ENCODE measurements at places on chromosomes 3 and 15.
A peak's percentile ranks its signal among the peaks of the same experiment; 100 is the strongest.

GRCh38 chr3:179791793-179792192 is 139.0 kb downstream of the USP13 start:
- DNase-seq = no peak
- no peaks in the 10 kb centered on the region for H3K4me1 ChIP-seq
- H3K27ac ChIP-seq = no peak overlapping the region
- H3K27me3 ChIP-seq = no peaks in the 10 kb centered on the region

DNA sequence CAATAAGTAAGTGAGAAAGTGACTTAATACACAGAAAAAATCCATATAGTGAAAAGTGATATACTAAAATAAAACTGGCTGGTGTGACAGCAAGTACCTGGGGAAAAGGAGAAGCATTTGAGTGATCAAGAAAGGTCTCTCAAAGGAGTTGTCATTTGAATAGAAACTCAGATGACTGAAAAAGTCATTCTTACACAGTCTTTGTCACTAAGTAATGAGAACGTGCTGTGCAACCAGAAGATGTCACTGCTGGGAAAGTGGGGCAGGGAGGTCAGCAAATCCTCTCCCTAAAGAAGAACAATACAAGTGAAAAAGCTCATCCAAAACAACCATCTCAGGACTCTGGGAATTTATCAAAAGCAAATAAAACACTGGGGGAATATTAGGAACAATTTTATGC is 317.5 kb upstream of the TRIM42 start:
- H3K36me3 ChIP-seq = no peaks in the 10 kb centered on the region
- H3K27me3 ChIP-seq = no peaks in the 10 kb centered on the region
- H3K27ac ChIP-seq = no peak overlapping the region
- H3K4me3 ChIP-seq = no peak overlapping the region
- no peak for DNase-seq

DNA sequence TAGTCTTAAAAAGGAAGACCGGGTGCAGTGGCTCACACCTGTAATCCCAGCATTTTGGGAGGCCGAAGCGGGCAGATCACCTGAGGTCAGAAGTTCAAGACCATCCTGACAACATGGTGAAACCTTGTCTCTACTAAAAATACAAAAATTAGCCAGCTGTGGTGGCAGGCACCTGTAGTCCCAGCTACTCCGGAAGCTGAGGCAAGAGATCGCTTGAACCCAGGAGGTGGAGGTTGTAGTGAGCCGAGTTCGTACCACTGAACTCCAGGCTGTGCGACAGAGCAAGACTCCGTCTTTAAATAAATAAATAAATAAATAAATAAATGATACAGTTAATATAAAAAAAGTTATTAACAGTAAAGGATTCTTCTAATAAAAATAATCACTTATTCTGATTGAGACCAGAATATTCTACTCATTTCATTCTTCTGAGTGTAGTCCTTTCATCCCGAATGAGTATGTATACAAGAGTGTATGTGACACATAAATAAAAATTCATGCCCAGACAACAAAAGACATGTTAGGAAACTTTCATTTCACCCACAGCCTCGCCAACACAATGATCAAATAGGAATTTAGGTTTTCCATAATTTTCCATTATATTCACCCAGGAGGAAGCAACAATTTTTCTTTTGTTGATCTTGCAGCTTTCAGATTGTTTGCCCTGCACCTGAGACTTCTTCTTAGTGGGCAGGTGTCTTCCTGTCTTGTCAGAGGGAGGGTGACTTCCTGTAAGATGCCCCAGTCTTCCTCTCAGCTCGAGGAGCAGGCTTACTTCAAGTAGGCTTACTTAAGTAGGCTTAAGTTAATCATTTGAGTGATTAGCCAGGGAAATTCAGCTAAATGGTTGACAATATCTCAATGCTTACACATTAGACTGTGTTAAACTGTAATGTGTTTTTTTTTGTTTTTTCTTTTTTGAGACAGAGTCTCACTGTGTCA is 7.8 kb upstream of the NUP210 start:
- DNase-seq = peak; percentile 68
- H3K27me3 ChIP-seq = no peaks in the 10 kb centered on the region
- H3K27ac ChIP-seq = peak overlapping the region; percentile 71
- no peaks in the 10 kb centered on the region for H3K36me3 ChIP-seq
- H3K4me1 ChIP-seq = peaks cover 33% of the 10 kb centered on the region

- H3K4me3 ChIP-seq = no peak overlapping the region
- H3K36me3 ChIP-seq = no peaks in the 10 kb centered on the region
- no peak for DNase-seq
- H3K27me3 ChIP-seq = peaks cover 2% of the 10 kb centered on the region
These were observed 12.2 kb upstream of the CSTA start for GRCh38 chr3:122312826-122313225.

- no peak overlapping the region for H3K4me3 ChIP-seq
- no peak overlapping the region for H3K27ac ChIP-seq
- H3K27me3 ChIP-seq = no peaks in the 10 kb centered on the region
- no peak for DNase-seq
- peaks cover 3% of the 10 kb centered on the region for H3K36me3 ChIP-seq
These were observed 20.1 kb downstream of the GOLGA6A start for GRCh38 chr15:74062236-74062635.

DNA sequence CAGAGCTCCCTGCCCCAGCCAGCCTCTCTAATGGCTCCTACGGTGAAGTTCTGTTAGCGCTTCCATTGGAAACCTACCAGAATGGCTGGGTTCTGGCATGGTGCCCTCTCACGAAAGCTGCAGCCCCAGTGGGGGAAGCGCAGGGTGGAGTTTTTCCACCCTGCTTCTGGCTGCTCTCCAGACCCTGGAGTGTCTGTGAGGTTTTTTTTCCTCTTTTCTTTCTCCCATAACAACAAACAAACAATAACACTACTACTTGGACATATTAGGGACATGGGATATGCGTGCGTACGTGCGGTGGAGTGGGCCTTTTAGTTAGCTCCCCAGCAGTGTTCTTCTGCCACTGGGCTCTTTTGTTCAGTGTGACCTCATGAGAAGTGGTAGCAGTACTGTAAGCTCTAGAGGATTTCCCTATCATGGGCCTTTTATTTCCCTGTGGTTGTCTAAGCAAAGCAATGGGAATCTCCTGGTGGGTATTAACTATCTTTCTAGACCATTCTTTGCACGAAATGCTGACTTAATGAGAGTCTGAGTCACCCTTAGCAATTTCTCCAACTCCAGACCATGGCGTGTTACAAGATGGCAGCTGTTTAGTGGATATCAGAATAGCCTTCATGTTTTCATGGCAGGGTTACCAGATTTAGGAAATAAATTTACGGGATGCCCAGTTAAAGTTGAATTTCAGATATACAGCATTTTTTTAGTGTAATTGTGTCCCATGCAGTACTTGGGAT is 161.9 kb downstream of the FNDC3B start:
- H3K27me3 ChIP-seq = no peaks in the 10 kb centered on the region
- no peaks in the 10 kb centered on the region for H3K4me1 ChIP-seq
- no peak overlapping the region for H3K4me3 ChIP-seq
- H3K36me3 ChIP-seq = no peaks in the 10 kb centered on the region
- no peak overlapping the region for H3K27ac ChIP-seq

GRCh38 chr3:12588039-12589009 is 31.4 kb downstream of the MKRN2 start:
- H3K4me1 ChIP-seq = no peaks in the 10 kb centered on the region
- no peak overlapping the region for H3K27ac ChIP-seq
- no peaks in the 10 kb centered on the region for H3K27me3 ChIP-seq
- H3K4me3 ChIP-seq = no peak overlapping the region
- DNase-seq = no peak

- no peak overlapping the region for H3K27ac ChIP-seq
- H3K27me3 ChIP-seq = peaks cover 16% of the 10 kb centered on the region
- DNase-seq = no peak
- H3K36me3 ChIP-seq = no peaks in the 10 kb centered on the region
These were observed 2.2 kb upstream of the RHCG start for GRCh38 chr15:89498574-89498906.

GRCh38 chr3:100072326-100073048 is 41.8 kb downstream of the FILIP1L start:
- H3K27ac ChIP-seq = no peak overlapping the region
- no peaks in the 10 kb centered on the region for H3K27me3 ChIP-seq
- H3K4me3 ChIP-seq = no peak overlapping the region
- DNase-seq = peak; percentile 85
- H3K36me3 ChIP-seq = no peaks in the 10 kb centered on the region

- H3K4me1 ChIP-seq = peaks cover 7% of the 10 kb centered on the region
- DNase-seq = peak; percentile 38
- peaks cover 3% of the 10 kb centered on the region for H3K27me3 ChIP-seq
These were observed 17.7 kb downstream of the FRMD4B start for GRCh38 chr3:69368129-69368741.

- DNase-seq = no peak
- H3K27me3 ChIP-seq = peaks cover 2% of the 10 kb centered on the region
- H3K4me3 ChIP-seq = no peak overlapping the region
- H3K36me3 ChIP-seq = no peaks in the 10 kb centered on the region
- H3K27ac ChIP-seq = no peak overlapping the region
These were observed 39.7 kb downstream of the DIPK2A start for GRCh38 chr3:144011251-144011799.

DNA sequence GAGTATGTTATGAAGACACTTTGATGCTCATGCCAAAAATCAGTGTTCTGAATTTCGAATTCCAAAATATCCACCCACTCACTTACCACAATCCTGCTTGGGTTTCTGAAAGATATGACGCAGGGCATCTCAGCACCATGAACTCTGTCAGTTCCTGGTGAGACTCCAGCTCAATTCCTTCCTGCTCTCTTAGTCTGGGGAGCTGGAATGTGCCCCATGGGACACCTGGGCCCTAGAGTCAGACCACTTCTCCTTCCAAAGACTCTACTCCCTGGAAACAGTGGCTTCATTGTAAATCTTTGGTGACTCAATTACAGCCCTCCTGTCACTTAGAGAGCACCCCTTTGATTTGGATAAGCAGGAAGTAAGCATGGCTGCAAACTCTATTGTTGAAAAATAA is 50.5 kb downstream of the CD86 start:
- H3K4me1 ChIP-seq = no peaks in the 10 kb centered on the region
- H3K4me3 ChIP-seq = no peak overlapping the region
- DNase-seq = no peak
- H3K36me3 ChIP-seq = no peaks in the 10 kb centered on the region
- H3K27me3 ChIP-seq = no peaks in the 10 kb centered on the region

- no peaks in the 10 kb centered on the region for H3K36me3 ChIP-seq
- H3K4me1 ChIP-seq = no peaks in the 10 kb centered on the region
- H3K4me3 ChIP-seq = no peak overlapping the region
- no peak for DNase-seq
These were observed 785.2 kb downstream of the NR2F2 start for GRCh38 chr15:97115761-97116070.

GRCh38 chr3:156150434-156151066 is 30.2 kb downstream of the KCNAB1 start:
- no peaks in the 10 kb centered on the region for H3K36me3 ChIP-seq
- DNase-seq = no peak
- H3K27ac ChIP-seq = no peak overlapping the region

- no peaks in the 10 kb centered on the region for H3K36me3 ChIP-seq
- H3K27me3 ChIP-seq = peaks cover 1% of the 10 kb centered on the region
- no peak for DNase-seq
- H3K4me1 ChIP-seq = no peaks in the 10 kb centered on the region
These were observed 96.3 kb downstream of the IGSF11 start for GRCh38 chr3:118938183-118938961.

- no peaks in the 10 kb centered on the region for H3K27me3 ChIP-seq
- DNase-seq = no peak
- no peak overlapping the region for H3K27ac ChIP-seq
- H3K4me1 ChIP-seq = no peaks in the 10 kb centered on the region
- peaks cover 89% of the 10 kb centered on the region for H3K36me3 ChIP-seq
These were observed 61.0 kb downstream of the TOP2B start for GRCh38 chr3:25603703-25604102.

DNA sequence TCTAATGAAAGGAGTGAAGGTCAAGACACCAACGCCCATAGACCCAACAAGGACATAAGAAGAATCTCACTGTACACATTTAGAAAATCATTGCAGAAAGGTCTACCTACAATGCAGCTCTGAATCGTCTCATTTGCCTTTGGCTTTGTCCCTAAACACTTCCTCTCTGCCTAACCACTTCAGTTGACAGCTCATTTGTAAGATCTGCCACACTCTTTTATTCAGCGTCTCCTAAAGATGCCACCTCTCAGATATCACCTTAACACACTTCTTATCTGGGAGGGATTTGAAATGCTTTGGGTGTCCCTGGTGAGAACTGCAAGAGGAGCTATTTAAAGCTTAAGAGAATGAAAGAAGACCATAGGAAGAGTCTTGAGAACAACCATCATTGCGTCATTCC is 38.7 kb downstream of the RAB27A start:
- no peak for DNase-seq
- no peak overlapping the region for H3K27ac ChIP-seq
- H3K4me1 ChIP-seq = peaks cover 22% of the 10 kb centered on the region
- peaks cover 13% of the 10 kb centered on the region for H3K36me3 ChIP-seq
- no peak overlapping the region for H3K4me3 ChIP-seq

GRCh38 chr3:113079218-113079961 is 88.6 kb downstream of the GTPBP8 start:
- no peaks in the 10 kb centered on the region for H3K36me3 ChIP-seq
- no peak for DNase-seq

- no peak for DNase-seq
- peaks cover 9% of the 10 kb centered on the region for H3K4me1 ChIP-seq
- no peak overlapping the region for H3K27ac ChIP-seq
- no peaks in the 10 kb centered on the region for H3K27me3 ChIP-seq
These were observed 36.4 kb downstream of the CCDC80 start for GRCh38 chr3:112604536-112604935.

GRCh38 chr3:148178503-148178902 is 519.2 kb upstream of the AGTR1 start:
- H3K4me3 ChIP-seq = no peak overlapping the region
- DNase-seq = no peak
- no peaks in the 10 kb centered on the region for H3K27me3 ChIP-seq
- no peaks in the 10 kb centered on the region for H3K36me3 ChIP-seq
- no peak overlapping the region for H3K27ac ChIP-seq

- H3K27me3 ChIP-seq = no peaks in the 10 kb centered on the region
- DNase-seq = no peak
- no peak overlapping the region for H3K4me3 ChIP-seq
- H3K4me1 ChIP-seq = no peaks in the 10 kb centered on the region
These were observed 108.5 kb downstream of the ZIC4 start for GRCh38 chr3:147297761-147298350.

DNA sequence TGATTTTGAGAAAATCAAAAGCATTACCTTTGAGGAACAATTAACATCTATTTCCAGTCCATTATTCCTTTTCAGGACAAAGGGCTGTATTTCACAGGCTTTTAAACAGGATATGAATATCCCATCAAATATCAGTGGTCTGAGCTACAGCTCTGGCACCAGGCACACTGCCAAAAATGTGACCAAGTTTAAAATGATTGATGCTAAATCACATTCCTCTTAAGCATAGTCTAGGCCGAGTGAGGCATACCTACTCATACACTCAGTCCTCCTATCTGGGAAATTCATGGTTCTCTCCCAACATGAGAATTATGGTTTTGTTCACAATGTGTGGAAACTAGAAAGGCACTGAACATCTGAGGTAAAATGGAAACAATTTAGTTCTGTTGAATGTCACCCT is 683.5 kb downstream of the TUSC7 start:
- H3K27ac ChIP-seq = no peak overlapping the region
- no peaks in the 10 kb centered on the region for H3K27me3 ChIP-seq

- peak; percentile 39 for DNase-seq
- H3K4me3 ChIP-seq = no peak overlapping the region
- peaks cover 9% of the 10 kb centered on the region for H3K4me1 ChIP-seq
- no peaks in the 10 kb centered on the region for H3K36me3 ChIP-seq
- H3K27me3 ChIP-seq = peaks cover 10% of the 10 kb centered on the region
These were observed 226.1 kb downstream of the VPS13C start for GRCh38 chr15:61834076-61834697.
